ENCODE measurements at places on chromosomes 1 and 21.

DNA sequence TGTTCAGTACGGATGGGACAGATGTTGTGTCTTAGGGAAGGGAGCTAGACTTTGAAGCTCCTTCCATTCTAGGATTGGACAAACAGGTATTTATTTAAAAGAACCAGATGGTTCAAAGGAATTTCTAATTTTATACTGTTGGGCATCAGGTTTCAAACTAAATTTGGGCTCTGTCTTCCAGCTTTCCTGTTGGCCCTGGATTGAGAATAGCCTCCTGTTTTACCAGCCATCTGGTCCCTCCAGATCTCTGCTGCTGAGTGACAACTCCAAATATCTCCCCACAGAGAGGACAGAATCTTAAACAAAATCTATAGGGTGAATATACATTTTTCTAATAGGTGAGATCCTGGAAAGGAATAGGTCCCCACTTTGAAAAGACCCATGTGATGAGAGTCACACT lies 52.5 kb upstream of the CNIH3 start:
- no peak for DNase-seq

DNA sequence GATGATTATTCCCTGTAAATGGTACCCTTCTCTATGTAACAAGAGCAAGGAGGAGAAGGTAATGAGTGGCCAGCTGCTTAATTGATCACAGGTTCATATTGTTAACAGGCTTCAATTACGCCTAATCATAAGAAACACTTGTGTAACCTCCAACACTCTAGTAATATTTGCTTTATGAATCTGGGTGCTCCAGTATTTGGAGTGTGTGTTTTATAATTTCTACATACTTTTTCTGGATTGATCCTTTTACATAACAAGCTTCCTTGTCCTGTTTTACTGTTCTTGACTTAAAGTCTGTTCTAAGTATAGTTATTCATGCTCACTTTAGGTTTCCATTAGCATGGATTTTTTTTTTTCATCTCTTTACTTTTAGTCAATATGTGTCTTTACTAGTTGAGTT lies 984.2 kb downstream of the AMY1C start:
- DNase-seq, result no peak

GRCh38 chr1:79040424-79041082 lies 34.0 kb upstream of the ADGRL4 start:
- no peak for DNase-seq

DNA sequence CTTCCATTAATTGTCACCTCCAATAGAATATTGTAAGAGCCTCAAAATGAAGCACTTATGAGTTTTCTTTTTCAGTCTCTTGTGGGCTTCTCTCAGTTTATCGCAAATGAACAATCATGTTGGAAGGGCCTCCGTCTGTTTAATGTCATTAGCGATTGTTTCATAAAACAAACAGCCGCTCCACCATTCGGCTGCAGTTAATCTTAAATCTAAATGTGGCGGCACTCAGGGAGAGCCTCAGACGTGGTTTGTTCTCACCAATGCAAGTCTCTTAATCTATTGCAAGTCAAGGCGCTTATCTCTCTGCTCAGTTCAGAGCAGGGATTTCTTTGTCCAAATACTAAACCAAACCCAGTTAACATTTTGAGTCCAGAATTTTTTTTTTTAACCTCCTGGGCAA lies 34.9 kb upstream of the ESRRG start:
- no peak for DNase-seq

DNA sequence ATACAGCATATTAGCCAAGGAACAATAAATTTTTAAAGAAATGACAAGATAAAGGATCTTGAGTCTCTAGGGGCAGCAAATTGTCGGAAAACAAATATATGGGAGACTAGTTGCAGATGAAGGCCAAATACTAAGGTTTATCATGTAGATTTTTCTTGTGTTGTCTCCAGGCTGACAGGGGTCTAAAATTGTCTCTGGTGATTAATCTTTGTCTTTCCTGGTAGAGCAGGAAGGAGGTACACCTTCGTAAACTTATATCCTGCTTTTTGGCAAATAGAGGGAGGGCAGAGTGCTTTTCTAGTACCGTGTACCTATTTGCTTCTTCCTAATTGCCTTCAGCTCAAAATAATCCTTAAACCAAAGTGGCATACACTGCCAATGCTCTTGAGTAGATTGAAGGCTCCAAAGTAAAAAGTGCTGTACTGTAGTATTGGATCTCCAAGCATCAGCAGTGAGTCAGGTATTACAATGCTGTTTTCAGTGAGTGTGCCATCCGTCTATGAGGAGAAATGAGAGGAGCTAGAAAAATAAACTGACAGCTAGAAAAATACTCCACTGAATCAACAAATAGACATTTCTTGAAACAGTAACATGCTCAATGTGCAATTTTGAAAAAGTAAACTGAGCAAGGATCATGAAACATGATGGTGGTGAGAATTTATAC lies 1.8 kb upstream of the LEPR start:
- DNase-seq, result no peak

DNA sequence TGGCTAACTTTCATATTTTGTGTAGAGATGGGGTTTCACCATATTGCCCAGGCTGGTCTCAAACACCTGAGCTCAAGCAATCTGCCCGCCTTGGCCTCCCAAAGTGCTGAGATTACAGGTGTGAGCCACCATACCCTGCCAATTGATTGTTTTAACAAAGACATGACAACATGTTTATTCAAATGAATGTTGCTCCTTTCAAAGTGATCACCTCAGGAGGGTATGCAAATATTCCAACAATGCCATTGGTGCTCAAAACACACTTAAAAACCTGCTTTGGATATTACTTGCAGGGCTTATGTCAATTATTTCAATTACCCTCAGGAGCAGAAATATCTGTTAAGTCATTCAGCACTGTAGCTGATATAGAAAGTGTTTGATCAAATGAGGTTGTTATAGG lies 7.9 kb downstream of the LAX1 start:
- DNase-seq, result no peak

DNA sequence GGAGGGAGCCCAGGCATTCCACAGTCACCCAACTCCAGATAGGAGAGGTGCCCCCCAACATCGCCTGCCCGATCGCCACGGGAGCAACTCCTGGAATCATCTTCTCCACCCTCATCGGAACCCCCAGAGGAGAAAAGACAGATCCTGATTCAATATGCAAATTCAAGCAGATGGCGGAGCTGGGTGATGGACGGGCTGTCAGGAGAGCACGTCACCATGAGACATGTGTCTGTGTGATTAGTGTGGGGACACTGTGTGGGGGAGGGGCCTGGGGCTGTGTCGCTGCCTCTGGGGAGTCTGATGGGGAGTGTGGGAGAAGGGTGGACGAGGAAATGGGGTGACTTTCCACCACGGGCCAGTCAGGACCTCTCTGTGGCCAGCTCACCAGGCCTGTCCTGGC lies 90.2 kb upstream of the CSF3R start:
- no peak for DNase-seq

- no peak for DNase-seq
These were observed 18.7 kb downstream of the EPHB2 start for GRCh38 chr1:22729400-22729773.

GRCh38 chr1:204198348-204199340 lies 2.4 kb upstream of the KISS1 start:
- DNase-seq, result no peak

- DNase-seq, result no peak
These were observed 26.5 kb downstream of the LRRC38 start for GRCh38 chr1:13487143-13487868.

GRCh38 chr1:85244271-85245061 lies 15.0 kb downstream of the C1orf52 start:
- DNase-seq, result no peak

GRCh38 chr1:182676274-182676673 lies 8.1 kb downstream of the RGS8 start:
- DNase-seq, result no peak

- no peak for DNase-seq
These were observed 27.7 kb downstream of the TEX35 start for GRCh38 chr1:178540646-178541045.

- DNase-seq, result no peak
These were observed 6.7 kb downstream of the IL20 start for GRCh38 chr1:206872139-206872538.

GRCh38 chr1:3930301-3931006 lies 30.4 kb upstream of the C1orf174 start:
- DNase-seq, result no peak

GRCh38 chr1:164746632-164747031 lies 187.6 kb downstream of the PBX1 start:
- DNase-seq, result no peak

GRCh38 chr1:61639608-61640336 lies 85.2 kb downstream of the TM2D1 start:
- DNase-seq, result no peak

DNA sequence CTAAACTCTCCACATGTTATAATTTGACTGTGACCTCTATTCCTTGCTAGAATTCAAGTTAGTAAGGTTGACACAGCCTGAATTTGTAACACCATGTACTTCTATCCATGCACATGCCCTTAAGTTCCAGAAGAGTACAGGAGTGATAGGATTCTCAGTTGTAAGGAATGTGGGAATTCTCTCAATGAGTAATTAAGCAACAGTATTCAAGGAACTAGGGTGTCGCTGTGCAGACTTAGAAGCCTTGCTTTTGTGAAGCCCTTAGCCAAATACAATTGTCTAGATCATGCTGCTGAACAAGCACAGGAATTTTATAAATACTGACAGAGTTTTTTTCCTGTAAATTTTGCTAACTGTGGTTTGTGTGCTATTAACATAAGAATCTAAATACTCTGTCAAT lies 276.3 kb upstream of the PTBP2 start:
- DNase-seq, result no peak

DNA sequence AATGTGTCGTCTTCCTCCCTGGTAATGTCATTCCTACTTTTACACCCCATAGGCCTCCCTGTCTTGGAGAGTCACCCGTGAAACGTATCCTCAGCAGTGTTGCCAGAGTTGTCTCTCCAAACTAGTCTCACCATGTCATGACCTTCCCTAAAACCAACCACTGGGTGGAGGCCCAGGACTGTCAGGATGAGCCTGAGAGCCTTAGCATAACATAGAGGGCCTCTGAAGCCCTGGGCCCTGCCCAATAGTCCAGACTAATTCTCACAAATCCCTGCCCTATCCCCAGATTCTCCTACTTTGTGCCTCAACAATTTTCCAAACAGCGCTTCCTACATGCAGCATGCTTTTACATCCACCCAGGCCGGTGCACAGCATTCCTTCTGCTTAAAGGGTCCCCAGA lies 29.3 kb upstream of the HSD3B1 start:
- no peak for DNase-seq

DNA sequence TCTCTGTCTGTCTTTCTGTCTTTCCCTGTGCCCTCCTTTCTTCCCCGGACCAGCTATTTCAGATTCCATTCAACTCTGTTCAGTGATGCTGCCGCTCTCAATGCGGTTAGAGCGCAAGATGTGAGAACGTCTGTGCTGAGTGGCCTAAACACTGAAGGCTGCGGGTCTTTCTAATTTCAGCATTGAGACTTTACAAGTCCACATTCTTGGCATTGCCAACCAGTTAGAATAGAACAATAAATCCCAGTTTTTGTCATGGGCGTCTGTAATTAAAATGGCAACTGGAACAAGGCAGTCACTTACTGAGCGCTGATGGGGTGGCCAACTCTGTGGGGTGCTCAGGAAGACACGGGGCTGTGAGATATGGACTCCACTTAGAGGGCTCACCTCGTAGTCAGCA lies 112.8 kb downstream of the DHRS3 start:
- no peak for DNase-seq

DNA sequence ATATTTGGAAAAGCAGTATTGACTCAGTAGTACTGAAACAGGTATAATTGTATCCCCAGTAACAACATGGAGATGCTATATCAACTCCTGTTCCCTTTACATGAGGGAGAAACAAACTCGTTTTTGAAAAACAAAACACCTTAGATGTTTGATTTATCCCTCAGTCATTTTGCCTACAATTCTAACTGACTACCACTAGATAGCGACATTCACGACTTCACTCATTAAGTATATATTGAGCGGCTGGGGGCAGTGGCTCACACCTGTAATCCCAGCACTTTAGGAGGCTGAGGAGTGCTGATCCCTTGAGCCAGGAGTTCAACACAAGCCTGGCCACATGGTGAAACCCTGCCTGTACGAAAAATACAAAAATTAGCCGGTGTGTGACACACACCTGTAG lies 83.3 kb downstream of the CYYR1 start:
- no peak for DNase-seq

DNA sequence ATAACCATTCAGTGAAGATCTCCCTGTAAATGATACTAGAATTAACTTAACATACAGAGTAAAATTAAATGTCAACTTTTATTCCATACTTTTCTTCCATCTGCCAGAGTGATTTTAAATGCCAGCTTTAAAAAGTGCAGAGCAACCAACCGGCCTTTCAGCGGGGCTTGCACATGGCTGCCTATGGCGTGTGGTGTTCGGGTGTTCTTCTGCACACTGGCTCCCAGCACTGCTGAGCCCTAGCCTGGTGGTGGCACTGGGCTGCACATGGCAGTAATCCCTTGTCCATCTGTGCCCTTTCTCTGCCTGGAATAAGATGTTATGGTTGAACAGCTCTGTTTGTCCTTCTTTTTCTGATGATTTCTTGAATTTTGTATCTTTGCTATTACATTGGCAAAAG lies 156.3 kb downstream of the SNX7 start:
- no peak for DNase-seq

DNA sequence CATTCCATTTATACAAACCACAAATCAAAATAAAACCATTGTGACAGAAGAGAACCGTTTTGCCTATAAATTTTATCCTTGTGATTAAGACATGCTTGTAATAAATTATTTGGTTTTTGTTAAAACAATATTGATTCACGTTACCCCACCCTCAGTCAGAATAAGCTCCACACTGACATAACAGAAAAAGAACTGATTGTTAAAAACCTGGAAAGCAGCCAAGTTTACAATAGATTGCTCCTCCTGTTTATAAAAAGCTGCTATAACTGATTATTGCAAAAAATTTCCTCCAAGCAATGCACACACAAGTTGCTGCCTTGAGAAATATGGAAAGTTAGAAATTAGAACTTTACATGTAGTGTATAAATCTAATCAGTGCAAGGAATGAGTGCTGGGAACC lies 263.5 kb downstream of the SETD4 start:
- no peak for DNase-seq

DNA sequence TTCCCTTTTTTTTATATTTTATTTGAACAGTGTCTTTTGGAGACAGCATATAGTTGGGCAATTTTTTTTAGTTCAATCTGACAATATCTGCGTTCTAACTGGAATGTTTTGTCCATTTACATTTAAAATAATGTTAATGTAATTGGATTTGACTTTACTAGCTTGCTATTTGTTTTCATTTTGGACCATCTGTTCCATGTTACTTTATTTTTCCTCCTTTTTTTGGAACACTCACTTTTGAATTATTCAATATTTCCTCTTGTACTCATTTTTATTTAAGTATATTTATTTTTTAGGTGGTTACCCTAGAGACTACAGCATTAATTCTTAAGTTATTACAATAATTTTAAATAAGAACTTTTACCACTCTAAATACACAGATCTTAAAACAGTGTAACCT lies 62.8 kb upstream of the C1orf87 start:
- DNase-seq, result no peak
